ENCODE measurements at places on chromosomes 5 and 9.

DNA sequence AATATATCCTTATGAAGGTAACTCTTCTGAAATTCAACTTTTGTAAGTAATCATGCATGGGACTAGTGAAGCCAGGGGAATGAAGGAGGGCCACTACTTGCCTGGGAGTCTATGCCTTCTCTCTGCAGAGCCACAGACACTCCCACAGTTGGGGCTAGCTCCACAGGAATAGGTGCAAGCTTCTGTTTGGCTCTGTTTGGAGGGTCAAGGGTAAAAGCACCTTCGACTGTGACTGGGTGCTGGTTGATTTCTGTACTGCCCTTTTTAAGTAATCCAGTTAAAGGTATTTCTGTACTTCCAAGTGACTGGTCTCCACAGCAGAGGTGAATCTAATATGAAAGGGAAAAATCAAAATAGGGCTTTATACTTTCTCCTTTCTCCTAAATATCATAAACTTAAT lies 32.2 kb downstream of the CEP120 start:
- no peaks in the 10 kb centered on the region for H3K27me3 ChIP-seq
- H3K4me3 ChIP-seq: no peak overlapping the region
- H3K4me1 ChIP-seq: no peaks in the 10 kb centered on the region
- no peak for DNase-seq
- H3K36me3 ChIP-seq: peaks cover 76% of the 10 kb centered on the region

DNA sequence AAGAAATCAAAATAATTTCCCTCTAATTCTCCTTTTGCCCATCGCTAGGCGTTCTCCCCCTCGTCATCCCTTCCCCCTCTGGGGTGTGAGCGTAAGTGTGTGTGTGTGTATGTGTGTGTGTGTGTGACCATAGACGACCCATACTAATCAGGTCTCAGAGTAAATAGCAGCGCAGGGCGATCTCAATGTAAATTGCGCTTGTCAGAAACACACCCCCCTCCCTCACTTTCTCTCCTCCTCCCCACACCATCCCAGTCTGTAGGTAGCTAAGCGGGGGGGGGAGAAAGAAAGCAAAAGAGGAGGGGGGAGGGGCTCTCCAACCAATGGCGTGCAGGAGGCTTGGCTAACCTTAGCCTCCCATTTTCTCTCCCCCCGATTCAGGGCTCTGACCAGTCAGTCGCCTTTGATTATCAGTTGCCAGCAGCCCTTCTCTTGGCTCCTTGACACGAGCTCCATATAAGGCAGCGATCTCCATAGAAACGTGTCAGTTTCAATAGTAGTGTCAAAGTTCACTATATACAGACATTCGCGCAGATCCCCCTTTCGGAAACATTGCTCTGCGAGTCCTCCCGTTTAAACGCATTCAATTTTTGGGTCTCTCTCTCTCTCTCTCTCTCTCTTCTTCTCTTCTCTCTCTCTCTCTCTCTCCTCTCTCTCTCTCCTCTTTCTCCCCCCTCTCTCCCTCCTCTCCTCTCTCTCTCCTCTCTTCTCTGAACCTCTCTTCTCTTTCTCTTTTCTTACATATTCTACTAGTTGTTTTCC lies at the start of gene NR2F1:
TSS of gene NR2F1 (plus strand) at position 546 of the 762 bp plus-strand sequence. CDS start 1,802 bp downstream, outside the sequence.
- no peaks in the 10 kb centered on the region for H3K4me1 ChIP-seq
- DNase-seq: peak; percentile 88
- H3K36me3 ChIP-seq: no peaks in the 10 kb centered on the region
- H3K27me3 ChIP-seq: peaks cover 87% of the 10 kb centered on the region

DNA sequence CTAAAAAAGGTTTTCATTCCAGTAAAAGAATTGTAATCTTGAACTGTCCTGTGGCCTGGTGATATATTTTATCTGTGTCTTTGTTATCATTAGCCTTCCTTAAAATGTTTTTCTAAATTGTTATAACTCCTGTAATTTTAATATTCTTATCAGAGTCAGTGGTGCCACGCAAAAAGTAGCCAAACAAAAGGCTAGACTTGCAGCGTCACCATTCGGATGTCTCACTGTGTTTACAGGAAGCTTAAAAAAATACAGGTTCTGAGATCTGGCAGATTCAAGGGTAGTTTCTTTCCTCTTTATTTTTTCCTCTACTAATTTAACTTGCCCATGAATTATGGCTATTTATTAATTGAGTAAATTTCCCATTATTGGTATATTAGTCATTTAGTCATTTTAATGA lies 362.3 kb downstream of the MAT2B start:
- no peaks in the 10 kb centered on the region for H3K27me3 ChIP-seq
- H3K36me3 ChIP-seq: no peaks in the 10 kb centered on the region
- H3K4me3 ChIP-seq: no peak overlapping the region
- no peak overlapping the region for H3K27ac ChIP-seq
- H3K4me1 ChIP-seq: no peaks in the 10 kb centered on the region

DNA sequence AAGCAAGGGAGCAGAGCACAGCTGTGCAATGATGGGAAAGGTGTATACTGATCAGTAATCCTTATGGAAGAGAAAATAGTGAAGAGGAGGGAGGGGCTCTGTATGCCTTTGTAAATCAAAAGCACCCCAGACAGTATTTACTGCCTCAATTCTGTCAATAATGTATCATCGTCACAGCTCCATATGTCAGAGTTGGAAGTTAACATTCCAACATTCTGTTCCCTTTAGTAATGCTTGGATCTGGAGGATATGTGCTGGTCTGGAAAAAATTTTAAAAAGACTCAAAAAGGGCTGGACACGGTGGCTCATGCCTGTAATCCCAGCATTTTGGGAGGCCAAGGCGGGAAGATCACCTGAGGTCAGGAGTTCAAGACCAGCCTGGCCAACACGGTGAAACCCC lies 310.4 kb downstream of the ACTL7B start:
- no peak for DNase-seq
- no peak overlapping the region for H3K4me3 ChIP-seq
- peaks cover 5% of the 10 kb centered on the region for H3K27me3 ChIP-seq
- peaks cover 13% of the 10 kb centered on the region for H3K4me1 ChIP-seq
- H3K36me3 ChIP-seq: no peaks in the 10 kb centered on the region

- no peak overlapping the region for H3K4me3 ChIP-seq
- peaks cover 4% of the 10 kb centered on the region for H3K4me1 ChIP-seq
- DNase-seq: no peak
- peaks cover 45% of the 10 kb centered on the region for H3K27me3 ChIP-seq
- H3K36me3 ChIP-seq: no peaks in the 10 kb centered on the region
Measured at GRCh38 chr5:32506799-32507198, 62.3 kb upstream of the ZFR start.

- H3K36me3 ChIP-seq: peaks cover 63% of the 10 kb centered on the region
- no peak overlapping the region for H3K27ac ChIP-seq
- no peak for DNase-seq
- no peak overlapping the region for H3K4me3 ChIP-seq
Measured at GRCh38 chr9:19375538-19375937, 4.5 kb downstream of the RPS6 start.

DNA sequence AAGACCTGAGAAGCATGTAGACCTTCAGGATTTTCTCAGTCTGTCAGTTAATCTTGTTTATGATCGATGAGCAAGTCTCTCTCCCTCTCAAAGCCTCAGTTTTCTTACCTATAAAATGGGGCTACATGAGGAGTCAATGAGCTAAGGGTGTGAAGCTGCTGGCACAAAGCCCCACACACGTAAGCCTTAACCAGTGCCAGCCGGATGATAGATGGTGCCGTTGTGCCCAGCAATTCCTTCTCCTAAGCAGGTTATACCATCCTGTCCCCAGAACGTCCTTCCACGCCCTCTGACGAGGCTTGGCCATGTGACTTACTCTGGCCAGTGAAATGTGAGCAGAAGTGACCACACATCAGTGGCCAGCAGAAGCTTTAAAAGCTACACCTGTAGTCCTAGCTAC lies 179.0 kb downstream of the C9orf50 start:
- no peak overlapping the region for H3K4me3 ChIP-seq
- H3K27ac ChIP-seq: no peak overlapping the region
- no peaks in the 10 kb centered on the region for H3K4me1 ChIP-seq
- peaks cover 25% of the 10 kb centered on the region for H3K27me3 ChIP-seq
- DNase-seq: no peak

- no peaks in the 10 kb centered on the region for H3K4me1 ChIP-seq
- no peaks in the 10 kb centered on the region for H3K27me3 ChIP-seq
- no peak for DNase-seq
- H3K27ac ChIP-seq: no peak overlapping the region
Measured at GRCh38 chr5:157730900-157731271, 334 bp upstream of the THG1L start.

DNA sequence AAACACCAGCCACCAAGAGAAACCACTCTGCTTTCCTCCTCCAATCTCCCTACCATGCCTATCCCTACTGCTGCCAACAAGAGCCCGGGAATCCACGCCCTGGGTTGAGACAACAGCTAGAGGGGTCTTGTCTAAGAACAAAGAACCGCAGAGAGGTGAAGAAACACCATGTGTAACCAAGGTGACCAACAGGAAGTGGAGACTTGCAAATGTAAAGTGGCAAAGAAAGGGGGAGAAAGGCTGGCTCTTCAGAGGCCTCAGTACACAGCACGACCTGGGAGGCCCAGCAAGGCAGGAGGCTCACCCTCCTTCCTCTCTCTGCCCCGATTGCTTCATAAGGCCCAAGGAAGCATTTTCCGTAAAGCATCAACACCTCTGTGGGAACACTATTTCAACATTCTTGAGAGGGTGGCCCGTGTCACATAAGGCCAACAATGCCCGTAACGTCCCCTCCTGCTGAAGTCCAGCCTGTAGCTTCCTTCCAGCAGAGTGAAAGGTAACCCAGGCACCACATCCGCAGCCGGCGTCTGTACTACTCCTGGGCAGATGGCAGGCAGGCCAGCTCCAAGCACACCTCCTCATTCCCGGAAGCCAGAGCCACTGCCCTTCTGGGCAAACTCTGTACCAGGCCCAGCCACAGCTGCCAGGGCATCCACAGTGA lies 18.3 kb downstream of the CCNJL start:
- H3K27ac ChIP-seq: peak overlapping the region; percentile 75
- H3K27me3 ChIP-seq: no peaks in the 10 kb centered on the region
- DNase-seq: peak; percentile 82
- H3K4me1 ChIP-seq: peaks cover 6% of the 10 kb centered on the region

DNA sequence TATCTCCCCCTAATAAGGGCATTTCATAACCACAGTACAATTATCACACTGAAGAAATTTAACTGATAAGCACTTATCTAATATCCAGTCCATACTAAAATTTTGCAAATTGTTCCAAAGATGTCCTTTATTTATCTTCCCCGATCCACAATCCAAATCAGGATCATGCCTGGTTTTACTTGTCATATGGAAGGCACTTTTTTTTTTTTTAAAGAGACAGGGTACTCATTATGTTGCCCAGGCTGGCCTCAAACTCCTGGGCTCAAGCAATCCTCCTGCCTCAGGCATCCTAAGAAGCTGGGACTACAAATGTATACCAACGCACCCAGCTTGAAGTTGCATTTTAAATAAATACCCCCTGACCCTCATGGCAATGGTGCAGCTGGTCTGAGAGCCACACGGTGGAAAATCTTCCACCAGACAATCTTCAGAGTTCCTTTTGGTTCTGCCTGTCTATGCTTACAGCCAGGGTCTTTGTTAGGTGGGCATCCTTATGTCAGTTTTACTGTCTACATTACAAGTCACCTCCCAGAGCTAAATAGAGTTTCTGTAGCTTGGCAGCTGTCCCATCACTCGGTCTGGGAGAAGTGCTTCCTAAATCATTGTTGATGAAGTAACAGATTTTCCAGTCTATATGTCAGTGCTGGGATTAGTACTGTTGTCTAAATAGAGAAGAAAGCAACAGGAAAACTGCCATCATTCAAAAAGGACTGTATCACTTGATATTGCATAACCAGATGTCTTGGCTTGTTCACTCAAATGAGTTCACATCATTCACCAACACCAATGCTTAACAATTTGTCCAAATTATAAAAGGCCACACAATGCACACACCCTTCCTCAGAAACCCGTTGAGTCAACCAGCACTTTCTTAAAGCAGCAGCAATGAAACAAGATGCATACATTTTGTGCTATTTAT lies 26.4 kb downstream of the PTPN3 start:
- H3K27ac ChIP-seq: no peak overlapping the region
- DNase-seq: no peak
- H3K27me3 ChIP-seq: no peaks in the 10 kb centered on the region
- no peaks in the 10 kb centered on the region for H3K36me3 ChIP-seq
- no peak overlapping the region for H3K4me3 ChIP-seq

DNA sequence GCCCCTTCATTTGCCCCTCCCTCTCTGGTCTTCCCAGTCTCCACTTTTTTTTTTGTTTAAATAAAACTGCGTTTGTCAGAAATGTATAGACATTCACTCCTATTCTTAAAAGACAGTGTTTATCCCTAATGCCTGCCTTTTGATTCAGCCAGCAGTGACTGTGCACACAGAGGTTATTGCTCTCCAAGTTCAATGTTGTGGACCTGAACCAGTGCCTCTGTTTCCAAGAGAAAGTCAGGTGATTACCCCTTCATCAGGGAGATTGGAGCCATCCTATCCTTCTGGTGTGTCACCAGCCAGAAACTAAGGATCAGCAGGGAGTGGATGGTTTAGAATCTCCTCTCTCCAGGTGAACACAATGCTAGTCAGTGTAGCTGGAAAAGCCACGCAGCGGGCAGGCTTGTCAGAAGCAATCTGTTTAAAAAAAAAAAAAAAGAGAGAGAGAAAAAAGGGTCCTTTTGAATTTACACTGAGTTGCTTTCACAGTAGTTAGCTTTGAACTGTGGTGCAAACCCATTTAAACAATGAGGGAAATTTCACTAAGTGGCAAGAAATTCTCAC lies 167.5 kb upstream of the DMRT1 start:
- H3K4me1 ChIP-seq: peaks cover 3% of the 10 kb centered on the region
- DNase-seq: peak; percentile 90
- no peak overlapping the region for H3K27ac ChIP-seq

DNA sequence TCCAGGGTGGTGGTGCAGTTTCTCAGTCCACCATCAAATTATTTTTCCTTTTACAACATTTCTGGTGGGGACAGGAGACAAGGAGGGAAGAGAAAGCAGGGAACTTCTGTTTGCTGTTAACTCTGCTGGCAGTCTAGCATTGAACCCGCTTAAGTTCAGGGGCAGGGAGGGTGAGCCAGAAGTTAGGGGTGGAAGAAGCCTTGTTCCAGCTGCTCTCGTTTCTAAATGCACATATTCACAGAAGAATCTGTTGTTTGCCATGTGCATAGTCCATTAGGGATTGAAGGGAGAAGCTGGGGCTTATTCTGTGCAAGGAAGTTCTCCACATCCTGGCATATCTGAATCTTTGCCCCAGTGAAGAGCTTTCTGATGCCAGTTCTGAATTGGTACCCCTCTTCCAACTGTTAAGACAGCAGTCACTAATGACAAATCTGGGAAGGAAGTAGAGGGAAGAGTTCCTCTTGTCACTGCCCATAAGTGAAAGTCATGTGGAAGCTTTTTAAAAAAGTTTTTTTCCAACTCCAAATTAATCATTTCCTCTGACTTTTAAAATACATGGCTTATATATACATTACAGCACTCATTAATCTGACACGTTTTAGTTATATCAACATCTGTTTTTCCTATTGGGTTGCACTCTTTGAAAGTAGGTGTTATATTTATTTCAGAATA lies 32.6 kb upstream of the ACOT12 start:
- no peak for DNase-seq
- H3K4me3 ChIP-seq: no peak overlapping the region
- no peaks in the 10 kb centered on the region for H3K27me3 ChIP-seq

- DNase-seq: no peak
- no peak overlapping the region for H3K4me3 ChIP-seq
- H3K36me3 ChIP-seq: no peaks in the 10 kb centered on the region
- no peaks in the 10 kb centered on the region for H3K27me3 ChIP-seq
Measured at GRCh38 chr5:151868451-151868850, 56.2 kb downstream of the GLRA1 start.

Data from endodermal cell (in vitro differentiated cells).